ENCODE measurements at places on chromosomes 1 and 21.

DNA sequence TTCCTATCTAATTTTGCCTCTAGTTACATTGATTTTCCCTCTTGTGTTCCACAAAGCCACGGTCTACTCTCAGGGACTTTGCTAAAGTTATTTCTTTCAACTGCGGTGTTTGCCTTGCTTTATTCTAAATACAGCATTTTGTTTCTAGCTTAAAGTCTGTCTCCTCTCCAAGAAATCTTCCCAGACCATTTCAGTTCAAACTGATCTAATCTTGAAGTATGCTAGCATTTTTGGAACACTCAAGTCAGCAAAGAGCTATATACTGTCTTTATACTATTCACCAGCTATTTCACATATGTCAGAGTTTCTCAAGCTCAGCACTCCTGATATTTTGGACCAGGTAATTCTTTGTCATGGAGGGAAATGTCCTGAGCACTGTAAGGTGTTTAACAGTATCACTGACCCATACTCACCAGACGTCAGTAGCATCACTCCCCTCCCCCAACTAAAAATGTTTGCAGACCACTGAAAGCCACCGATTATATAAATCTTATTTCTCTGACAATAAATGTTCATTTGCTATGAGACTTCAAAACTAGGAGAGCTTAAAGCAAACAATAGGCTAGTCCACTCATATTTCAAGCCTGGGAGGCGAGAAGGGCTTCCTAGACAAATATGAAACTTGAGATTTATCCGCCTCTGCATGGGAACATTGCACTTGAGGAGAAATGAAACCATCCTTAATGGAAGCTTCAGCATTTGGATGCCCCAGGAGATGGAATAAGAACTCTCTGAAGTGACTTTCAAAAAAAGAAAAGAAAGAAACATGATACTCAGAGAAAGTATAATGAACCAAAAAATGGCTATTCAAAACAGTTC lies 81.1 kb downstream of the KIAA0319L start:
- DNase-seq: no peak

GRCh38 chr1:218480588-218481099 lies 135.5 kb downstream of the TGFB2 start:
- no peak for DNase-seq

DNA sequence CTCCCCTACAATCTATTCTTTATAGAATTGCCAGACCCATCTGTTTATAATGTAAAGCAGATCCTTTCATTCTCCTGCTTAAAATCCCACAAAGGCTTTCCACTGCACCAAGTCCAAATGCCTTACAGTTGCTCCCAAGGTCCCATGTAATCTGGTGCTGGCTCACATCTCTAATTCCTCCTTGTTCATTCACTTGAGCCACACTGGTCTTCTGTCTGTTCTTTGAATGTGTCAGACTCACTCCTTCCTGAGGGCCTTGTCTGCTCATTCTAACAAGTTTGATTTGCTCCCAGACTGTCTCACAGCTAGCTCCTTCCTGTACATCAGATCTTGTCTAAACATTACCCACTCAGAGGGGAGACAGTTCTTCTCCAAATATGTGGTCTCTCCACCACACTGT lies 38.9 kb downstream of the ALG14 start:
- DNase-seq: no peak

DNA sequence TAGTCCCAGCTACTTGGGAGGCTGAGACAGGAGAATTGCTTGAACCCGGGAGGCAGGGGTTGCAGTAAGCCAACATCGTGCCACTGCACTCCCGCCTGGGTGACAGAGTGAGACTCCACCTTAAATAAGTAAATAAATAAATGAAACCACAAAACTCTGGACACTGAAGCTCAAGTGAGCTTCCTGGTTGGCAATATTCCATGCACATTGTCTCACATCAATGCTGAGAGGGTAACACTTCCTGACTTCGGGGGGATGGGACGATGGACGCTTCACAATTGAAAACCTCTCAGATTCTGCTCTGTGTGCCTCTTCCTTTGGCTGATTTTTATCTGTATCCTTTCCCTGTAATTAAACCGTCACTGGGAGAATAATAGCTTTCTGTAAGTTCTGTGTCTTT lies 70.0 kb upstream of the ZNF644 start:
- DNase-seq: no peak

- DNase-seq: no peak
Measured at GRCh38 chr1:87451229-87451920, 122.7 kb downstream of the LMO4 start.

DNA sequence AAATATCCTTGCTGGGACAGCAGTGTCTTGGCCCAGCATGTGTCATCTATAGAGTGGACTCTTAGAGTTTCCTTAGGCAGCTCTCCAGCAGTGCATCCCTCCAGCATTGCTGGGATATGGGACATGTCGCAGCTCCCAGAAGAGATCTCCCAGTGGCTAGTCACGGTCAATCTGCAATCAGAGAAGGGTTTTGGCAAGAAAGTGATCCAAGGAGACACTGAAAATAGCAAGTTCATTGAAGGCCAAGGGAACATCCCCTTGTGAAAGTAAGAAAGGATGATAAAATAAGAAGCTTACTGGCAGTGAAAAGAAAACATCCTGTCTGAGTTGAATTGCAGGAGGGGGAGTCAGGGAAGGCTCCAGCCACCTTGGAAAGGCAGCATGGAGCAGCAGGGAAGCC lies 19.3 kb upstream of the NPL start:
- DNase-seq: no peak

GRCh38 chr1:67590329-67590728 lies 94.7 kb upstream of the GADD45A start:
- DNase-seq: no peak

DNA sequence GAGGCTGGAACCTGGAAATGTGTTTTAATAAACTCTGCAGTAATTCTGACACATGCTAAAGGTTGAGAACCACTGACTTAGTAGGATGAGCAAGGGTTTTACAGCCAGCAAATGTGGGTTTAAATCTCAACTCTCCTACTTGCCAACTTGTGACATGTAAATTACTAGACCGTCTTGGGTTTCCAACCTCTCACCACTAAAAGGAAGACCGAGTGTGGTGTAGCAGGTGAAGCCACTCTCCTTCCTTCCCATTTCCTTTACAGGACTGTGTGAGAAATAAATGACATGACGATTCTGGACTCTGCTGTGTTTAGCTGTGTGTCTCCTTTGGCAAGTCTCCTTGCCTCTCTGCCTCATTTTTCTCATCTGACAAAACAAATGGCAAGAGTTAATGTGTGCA lies 49.5 kb upstream of the DNAJC6 start:
- DNase-seq: no peak

DNA sequence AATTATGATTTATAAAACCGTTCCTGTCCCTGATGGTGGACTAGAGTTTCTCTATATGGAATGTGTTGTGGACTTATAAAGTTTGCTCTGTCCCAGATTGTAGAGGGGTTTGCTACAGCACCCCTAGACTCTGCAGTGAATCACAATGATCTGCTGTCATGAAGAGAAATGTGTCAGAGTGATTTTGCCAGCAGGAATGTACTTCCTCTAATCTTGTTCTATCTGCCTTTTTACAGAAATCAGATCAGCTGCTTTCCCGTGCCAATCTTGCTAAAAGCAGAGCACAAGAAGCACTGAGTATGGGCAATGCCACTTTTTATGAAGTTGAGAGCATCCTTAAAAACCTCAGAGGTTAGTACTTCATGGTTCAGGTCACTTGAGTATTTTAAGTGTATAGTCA lies 52.0 kb downstream of the LAMC2 start:
- DNase-seq: no peak

DNA sequence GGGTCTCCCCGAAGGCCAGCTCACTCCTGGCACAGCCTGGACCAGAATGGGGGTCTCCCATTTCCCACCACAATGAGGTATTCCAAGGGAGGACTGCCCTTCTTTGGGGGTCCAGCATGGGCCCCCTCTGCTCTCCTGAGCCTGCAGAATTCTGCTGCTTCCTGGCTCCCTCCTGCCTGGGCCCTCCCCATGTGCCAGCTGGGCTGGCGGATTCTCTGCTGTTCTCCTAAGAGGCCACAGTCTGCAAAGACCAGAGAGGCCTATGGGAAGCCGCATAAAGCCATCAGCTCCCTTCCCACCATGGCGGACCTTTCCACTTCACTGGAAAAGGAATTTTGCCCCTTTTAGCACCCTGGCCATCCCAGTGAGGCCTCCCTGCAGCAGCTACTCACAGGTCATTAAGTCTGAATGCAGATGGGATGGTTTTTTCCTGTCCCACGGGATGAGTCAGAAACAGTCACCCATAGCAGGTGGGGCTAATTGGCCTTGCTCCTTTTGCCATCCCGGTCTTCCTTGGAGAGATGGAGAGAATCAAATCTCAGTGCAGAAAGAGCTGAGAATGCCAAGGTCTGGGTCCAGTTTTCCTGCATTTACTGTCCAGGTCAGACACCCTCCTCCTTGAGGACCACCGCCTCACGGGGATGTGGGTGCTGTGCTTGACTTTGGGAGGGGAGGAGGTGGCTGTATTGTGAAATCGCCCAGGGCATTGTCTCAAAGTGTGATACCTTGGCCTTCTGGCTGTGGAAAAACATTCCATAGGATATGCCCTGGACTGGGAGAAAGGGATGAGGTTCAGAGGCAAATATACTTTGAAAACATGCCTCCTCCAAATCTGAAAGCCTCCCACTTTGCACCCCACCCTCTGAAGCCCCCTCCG lies 23.2 kb downstream of the MYBPH start:
- DNase-seq: no peak

- DNase-seq: no peak
Measured at GRCh38 chr1:161163793-161164192, 2.4 kb upstream of the PPOX start.

DNA sequence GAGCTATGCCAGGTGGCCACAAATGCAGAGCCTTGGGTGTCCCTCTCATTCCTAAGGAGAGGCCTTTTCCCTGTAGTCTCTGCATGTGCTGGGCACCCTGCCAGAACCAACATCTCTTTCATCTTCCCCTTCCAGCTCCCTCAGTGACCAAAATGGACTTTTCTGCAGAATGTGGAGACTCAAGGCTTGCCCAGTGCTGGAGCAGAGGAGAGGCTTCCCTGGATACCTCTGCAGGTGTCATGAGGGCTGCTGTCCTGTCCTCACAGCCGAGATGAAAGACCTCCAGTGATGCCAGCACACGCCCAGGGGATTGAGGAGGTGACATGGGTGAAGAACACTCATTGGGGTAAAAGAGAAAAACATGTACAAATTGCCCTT lies 347.0 kb upstream of the AJAP1 start:
- no peak for DNase-seq

GRCh38 chr1:43622471-43622870 lies 27.5 kb upstream of the KDM4A start:
- DNase-seq: no peak

GRCh38 chr1:178241837-178242236 lies 147.9 kb downstream of the RASAL2 start:
- DNase-seq: no peak

- no peak for DNase-seq
Measured at GRCh38 chr1:152086760-152087159, 2.1 kb downstream of the TCHHL1 start.

GRCh38 chr1:196774175-196774574 lies 465 bp upstream of the CFHR3 start:
- no peak for DNase-seq

DNA sequence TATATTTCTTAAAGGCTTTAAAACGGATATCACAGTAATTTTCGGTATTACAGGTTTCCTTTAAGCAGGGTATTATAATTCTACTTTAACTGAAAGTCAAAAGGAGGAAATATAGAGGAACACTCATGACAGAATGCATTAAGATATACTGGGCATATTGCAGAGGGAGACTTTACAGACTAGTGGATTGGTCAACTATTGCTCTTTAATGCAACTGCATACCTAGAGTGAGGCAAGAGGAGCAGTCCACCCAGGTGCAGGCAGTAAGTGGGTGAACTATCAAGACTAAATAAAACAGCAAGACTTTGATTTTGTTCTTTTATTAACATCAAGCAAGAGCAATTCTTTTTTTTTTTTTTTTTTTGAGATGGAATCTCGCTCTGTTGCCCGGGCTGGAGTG lies 10.5 kb downstream of the SCAF4 start:
- no peak for DNase-seq

- DNase-seq: no peak
Measured at GRCh38 chr1:74437035-74437434, 75.4 kb downstream of the LRRC53 start.

DNA sequence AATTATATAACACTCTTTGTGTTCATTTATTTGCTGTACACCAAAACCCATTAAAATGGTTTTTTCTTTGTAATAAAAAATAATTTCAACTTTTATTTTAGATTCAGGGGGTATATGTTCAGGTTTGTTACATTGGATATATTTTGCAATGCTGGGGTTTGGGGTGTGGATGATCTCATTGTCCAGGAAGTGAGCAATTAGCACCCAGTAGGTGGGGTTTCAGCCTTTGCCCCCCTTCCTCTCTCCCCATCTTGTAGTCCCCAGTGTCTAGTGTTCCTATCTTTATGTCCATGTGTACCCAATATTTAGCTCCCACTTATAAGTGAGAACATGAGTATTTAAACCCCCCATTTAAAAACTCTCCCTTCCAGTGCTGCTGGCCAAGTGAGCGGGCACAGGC lies 184.6 kb downstream of the RHOU start:
- DNase-seq: no peak

DNA sequence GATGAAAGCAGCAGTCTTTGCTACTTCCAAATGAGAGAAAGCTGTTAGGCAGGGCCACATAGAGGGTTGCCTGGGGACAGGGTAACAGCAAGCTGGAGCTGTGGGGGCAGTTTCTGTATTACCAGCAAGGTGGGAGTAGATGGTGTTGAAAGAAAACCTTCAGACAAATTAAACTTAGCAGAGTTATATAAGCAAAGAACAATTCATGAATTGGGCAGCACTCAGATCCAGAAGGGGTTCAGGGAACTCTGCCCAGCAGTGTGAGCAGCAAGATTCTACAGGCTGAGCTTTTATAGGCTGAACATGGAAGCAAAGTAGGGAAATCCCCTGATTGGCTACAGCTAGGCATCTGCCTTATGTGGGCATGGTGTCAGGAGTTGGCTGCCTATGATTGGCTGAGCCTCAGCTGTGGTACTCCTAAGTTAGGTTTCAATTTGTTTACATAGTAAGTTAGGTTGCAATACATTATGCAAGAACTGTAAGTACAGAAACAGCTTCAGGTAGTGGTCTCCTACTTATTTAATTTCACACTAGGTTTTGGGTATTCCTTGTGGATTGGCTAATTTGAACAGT lies 64.1 kb upstream of the TMPRSS2 start:
- DNase-seq: no peak

DNA sequence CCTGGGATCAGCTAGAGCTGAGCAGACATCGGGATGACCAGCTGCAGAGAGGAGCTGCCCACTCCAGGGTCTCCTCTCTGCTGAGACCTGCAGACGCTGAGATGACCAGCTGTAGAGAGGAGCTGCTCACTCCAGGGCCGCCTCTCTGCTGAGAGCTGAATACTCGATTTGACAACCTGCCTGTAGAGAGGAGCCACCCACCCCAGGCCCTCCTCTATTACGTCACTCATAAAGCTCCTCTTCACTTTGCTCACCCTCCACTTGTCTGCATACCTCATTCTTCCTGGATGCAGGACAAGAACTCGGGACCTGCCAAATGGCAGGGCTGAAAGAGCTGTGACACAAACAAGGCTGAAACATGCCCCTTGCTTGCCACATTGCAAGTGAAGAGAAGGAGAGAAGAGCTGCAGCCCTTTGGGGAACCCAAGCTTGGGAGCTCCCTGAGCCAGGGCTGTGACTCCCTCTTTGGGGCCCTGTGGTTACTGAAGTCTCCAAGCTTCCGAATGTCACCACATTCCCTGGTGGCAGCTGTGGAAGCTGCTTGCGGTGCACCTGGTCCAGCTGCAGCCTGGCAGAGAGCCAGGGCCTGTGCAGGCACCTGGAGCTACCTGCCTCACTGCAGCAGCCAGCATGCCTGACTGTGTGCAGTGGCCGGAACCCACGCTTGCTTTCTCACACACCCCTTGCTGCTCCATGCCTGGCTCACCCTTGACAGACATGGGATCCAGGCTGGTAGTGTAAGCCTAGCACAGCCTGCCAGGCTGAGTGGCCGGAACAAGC lies 59.6 kb downstream of the CC2D1B start:
- DNase-seq: no peak
